Ammon's horn (tissue), 1 donor: ENCODE measurements at places on chromosomes 16 and 17.

GRCh38 chr17:72173499-72174116 lies 52.8 kb downstream of the SOX9 start:
- peak; percentile 37 for DNase-seq

DNA sequence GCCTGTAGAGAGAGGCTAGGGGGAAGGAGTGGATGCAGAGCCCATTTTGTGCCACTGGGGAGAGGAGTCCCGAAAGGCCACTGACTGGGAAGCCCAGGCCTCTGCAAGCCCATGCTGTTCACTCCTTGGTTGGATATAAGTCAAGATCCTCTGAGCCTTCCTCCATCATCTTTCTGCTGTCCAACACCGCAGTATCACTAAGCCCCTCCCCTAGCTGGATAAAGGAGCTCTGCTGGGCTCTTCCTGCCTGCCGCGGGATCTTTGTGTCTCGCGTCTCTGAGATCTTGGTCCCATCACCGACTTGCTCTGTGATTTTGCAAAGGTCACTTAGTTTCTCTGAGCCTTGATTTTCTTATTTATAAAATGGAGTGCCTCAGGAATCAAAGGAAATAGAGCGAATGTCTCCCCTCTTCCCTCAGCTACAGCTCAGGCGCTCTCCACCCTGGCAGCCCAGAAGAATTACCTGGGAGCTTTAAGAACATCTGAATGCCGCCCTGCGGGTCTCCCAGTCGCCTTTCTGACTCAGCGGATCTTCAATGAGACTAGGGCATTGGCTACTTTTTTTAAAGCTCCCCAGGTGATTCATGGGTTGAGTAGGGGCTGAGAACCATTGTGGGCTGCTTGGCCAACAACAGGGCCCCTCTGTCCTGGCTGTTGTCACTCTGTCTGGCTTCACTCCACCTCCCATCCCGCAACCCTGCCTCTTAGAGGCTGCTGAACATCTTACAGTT lies 25.2 kb upstream of the TMEM220 start:
- no peak for DNase-seq

GRCh38 chr16:58639230-58639629 lies 9.6 kb upstream of the CNOT1 start:
- DNase-seq: no peak

- DNase-seq: peak; percentile 58
These were observed at the start of gene PNMT for GRCh38 chr17:39667945-39668924. Gene PNMT (plus strand): TSS chr17:39668453. CDS start chr17:39668476, 23 bp downstream.

- DNase-seq: no peak
These were observed 5.3 kb upstream of the HEXD start for GRCh38 chr17:82412535-82413520.

DNA sequence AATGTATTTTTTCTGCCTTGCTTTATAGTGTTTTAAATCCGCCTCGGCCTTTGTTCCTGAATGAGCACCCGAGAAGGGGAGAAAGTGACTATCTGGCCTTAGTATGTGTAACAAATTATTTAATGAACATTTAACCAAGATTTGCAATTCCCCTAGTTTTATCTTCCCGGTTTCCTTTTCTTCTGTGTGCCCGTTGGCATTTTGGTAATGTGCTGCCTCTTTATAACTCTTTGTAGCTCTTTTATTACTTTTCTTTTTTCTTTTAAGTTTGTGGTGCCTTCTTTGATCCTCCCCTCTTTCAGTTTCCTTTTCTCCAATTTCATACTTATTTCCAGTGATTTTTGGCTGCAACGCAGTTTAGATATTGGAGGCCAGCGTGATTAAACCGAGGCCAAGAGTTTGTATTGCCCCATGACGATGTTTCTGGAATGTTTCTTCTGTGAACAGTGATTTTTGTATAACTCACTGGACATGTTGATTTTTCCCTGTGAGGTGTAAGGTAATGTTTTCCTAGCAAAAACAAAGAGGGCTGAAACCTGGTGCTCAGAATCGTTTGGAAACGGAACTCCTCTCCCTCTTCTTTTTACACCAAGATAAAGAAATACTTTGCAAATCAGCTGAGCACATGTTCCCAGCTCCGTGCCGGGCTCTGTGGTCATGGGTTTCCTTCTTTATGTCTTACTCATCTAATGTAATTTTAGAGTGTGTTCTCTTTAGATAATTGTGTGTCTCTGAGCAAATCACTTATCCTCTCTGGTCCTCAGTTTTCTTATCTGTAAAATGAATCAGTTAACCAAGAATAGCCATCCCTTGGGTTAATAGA lies 344.3 kb downstream of the WWOX start:
- no peak for DNase-seq

DNA sequence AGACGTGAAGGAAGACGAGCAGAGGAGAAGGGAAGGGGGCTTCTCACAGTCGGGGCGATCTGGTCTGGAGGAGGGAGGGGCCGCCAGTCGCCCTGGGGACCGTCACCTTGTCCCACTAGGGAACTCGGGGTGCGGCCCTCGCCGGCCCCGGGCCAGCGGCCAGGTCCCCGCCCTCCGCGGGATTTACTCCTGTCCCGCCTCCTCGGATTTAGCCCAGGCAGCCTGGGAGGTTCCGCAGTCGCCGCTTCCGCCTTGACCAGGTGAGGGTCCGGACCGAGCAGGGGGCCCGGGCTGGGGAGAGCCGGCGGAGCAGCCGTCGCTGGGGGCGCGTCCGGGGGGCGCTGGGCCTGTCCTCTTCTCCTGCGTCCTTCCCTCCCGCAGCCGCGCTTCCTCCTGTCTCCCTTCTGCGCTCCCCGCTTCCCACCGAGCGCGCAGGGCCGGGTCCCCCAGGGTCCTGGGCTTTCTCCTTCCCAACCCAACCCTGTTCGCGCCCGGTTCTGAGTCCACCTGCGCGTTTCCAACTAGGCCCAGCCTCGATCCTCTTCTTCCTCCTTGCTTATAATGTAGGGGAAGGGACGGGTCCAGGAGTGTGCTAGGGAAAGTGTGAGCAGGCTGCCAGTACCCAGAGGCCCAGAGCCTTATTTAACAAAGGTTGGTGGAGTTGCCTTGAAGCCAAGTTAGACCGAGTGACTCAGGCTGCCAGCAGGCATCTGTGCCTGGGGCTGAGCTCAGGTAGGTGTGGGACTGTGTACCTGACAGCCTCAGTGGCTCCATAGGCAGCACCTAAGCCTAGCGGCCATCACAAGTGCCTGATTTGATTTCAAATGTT lies at the start of gene TNK1:
TSS of gene TNK1 (plus strand) at position 235 of the 829 bp plus-strand sequence. CDS start 1,838 bp downstream, outside the sequence.
- no peak for DNase-seq

DNA sequence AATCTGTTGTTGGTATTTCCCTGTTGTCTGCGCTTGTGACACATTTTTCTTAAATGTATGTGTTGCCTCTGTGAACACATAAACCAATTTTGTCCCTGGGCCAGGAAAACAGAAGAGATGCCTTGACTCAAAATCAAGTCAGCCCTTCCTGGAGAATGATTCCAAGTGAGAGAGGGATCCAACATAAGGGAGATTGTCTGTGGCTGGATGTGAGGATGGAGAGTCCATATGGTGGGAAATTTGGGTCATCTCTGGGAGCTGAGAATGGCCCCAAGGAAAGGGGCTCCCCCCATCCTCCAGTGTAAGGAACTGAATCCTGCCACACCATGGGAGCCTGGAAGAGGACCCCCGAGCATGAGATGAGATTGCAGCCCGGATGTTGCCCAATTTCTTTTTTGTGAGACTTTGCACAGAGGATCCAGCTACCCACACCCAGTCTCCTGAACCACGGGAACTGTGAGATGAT lies 13.5 kb downstream of the CRYM start:
- DNase-seq: no peak

- DNase-seq: no peak
These were observed 21.1 kb upstream of the PHF12 start for GRCh38 chr17:28972437-28972836.

DNA sequence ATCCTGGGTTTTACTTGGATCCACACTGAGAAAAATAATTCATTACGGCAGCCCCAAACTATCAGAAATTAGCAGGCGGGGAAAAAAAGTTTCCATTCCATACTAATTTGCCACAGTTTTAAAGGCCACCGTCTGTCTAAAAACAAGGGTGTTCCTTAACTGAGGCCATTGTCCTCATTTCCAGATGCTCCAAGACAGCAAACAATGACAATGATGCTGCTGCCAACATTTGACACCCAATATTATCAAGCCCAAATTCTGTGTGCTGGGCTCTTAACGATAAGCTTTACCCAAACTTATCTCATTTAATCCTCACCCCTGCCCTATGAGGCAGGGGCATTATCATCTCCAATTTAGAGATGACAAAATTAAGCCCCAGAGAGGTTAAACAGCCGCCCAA lies 26.3 kb downstream of the CUEDC1 start:
- DNase-seq: no peak

DNA sequence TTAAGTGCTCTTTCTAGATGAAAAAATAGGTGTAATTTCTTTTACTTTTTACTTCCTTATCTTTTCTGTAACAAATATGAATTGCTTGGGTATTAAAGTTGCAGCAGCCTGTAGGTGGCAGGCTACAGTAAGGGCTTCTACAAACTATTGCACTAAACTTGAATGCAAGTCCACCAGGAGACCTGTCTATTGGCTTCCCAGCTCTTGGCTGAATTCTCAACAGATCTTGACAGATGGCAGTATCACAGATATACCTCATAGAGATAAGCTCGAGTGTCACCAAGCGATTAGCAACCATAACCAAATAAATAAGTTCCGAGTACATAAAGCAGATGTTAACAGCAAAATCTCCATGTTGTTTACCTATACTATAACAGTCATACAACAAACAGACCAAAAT lies 5.9 kb downstream of the BBS2 start:
- peak; percentile 86 for DNase-seq

GRCh38 chr17:82229698-82230608 lies 1.1 kb downstream of the SLC16A3 start:
- no peak for DNase-seq

DNA sequence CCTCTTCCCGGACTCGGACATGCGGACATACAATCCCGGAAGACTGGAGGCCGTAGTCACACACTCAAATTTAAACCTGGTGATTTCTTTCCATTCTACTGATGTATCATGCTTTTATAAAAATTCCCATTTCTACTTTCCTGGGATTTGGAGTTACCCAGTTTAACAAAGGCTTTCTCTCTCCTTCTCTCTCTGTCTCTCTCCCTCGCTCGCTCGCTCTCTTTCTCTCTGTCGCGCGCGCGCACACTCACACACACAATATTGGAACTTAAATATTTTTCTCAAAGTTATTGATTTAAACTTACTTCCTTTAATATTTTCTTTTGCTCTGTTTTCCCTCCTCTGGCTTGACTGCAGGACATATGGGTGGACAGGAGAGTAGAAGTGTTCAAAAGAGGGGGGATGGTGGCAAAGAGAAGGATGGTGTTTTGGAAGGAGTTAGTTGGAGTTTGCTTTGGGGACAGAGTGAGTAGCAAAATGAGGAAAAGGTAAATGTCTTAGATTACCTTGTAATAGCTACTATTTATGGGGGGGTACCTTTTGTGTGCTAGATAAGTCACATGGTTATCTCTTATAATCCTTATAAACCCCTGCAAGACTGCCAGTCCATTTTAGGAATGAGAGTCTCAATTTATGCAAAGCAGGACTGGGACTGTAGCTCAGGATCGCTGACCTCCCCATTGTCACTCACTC lies 878 bp upstream of the TRIM25 start:
- DNase-seq: peak; percentile 18

GRCh38 chr17:33667052-33667509 lies 374.0 kb upstream of the ASIC2 start:
- DNase-seq: no peak
